EL (cell line): ENCODE measurements at places on chromosomes 1 and 21.
A peak's percentile ranks its signal among the peaks of the same experiment; 100 is the strongest.

- peak; percentile 44 for DNase-seq
These were observed 663 bp downstream of the CAMTA1 start for GRCh38 chr1:6785728-6786505.

DNA sequence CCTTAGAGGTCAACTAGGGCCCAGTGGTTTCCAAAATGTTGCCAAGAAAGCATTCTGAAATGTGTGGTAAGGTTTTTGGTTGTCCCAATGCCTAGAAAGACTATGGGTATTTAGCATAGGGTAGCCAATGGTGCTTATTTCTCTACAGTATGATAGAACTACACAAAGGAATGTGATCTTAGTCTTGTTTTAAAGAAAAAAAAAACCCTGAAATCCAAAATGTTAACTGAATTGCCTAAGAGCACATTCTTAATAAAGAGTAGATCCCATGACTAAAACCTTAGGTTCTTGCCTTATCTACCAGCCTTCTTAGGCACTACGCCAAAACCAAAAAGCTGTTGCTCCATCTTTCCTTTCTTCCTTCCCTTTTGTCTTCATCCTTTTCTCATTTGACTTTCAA lies 428.2 kb downstream of the MRPL39 start:
- DNase-seq, result no peak

GRCh38 chr1:109777436-109777835 lies 13.7 kb upstream of the EPS8L3 start:
- DNase-seq, result no peak

DNA sequence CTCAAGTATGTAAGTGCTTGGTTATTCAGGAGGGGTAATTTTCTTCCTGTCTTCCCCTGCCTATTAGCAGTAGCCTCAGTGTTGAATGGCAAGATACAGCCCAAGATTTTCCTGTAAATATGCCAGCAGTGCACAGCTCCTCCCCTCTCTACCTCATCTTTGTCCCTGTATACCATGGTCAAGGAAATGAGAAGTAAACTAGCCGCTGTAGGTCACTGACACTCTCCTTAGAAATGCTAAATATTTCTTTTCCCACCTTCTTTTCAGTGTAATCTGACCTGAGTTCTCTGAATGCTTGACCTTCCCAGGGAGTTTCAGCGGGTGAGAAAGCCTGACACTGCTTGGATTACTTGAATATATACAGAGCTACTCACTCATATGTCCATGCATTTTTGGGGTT lies 84.1 kb upstream of the ZNF326 start:
- peak; percentile 96 for DNase-seq

- peak; percentile 50 for DNase-seq
These were observed 100.8 kb upstream of the DNAH14 start for GRCh38 chr1:224828691-224829090.

DNA sequence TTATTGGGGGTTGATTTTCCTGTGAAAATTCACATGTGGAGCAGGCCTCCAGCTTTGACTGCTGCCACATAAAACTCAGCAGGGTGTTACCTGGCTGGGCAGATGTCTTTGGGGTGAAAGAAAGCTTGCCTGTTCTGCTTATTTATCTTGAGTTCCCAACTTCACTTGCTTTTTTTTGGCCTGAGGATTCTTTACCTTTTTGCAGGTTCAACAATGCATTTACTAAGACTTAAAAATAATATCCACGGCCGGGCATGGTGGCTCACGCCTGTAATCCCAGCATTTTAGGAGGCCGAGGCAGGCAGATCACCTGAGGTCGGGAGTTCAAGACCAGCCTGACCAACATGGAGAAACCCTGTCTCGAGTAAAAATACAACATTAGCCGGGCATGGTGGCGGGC lies 509.1 kb downstream of the KIF26B start:
- DNase-seq, result no peak

GRCh38 chr1:84434801-84435549 lies 36.7 kb downstream of the DNASE2B start:
- peak; percentile 35 for DNase-seq

- peak; percentile 22 for DNase-seq
These were observed 82.1 kb downstream of the TTC3 start for GRCh38 chr21:37155186-37155585.

GRCh38 chr1:168480997-168481396 lies 62.8 kb downstream of the XCL2 start:
- no peak for DNase-seq

DNA sequence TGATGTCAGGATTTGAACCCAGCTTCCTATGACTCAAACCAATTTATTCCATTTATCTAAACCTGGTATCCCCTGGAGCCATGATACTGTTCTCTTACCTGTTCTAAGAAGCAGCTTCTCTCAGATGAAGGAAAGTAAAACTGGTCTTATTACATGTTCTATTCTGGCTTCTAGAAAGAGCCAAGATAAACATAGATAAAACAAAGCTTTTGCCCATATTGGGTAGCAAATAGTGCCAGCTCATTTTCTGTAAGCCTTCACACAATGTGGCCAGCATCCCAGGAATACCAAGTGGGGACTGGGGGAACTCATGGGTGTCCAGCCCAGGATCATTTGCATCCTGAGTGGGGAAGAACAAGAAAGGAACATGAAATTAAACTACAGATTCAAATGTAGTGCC lies 53.5 kb upstream of the EPHA8 start:
- DNase-seq, result no peak

GRCh38 chr1:24920533-24920925 lies 9.5 kb downstream of the RUNX3 start:
- no peak for DNase-seq

DNA sequence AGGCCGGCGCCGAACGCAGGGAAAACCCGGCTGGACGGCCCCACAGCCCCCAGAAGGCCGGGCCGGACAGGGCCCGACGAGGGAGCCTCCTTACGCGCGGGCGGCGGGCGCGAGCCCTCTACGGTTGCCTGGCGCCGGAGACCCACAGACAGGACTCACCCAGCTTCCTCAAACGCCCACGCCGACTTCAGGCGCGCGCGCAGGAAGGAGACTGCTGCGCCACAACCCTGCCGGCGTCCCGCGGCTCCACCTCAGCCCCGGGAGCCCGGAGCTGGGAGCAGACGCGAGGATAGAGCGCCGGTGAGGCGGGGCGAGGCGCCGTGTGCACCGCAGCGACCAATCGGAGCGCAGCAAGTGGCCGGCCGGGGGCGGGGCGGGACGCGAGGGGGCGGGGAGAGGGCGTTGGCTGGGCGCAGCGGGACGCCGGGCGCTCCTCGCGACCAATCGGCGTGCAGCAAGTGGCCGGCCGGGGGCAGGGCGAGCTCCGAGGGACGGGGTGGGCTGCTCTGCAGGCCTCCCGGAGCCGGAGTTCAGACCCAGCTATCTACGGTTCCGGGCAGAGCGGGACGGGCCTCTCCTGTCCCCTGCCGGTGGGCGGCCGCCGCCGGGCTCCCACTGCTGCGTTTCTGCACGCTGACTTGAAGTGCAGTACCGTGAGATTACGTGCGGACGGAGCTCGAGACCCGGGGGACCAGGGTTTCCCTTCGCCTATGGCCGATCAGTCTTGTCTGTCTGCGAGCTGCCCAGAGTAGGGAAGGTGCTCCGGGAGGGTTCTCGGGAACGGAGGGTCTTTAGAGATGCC lies at the start of gene TMEM50B:
Gene TMEM50B, minus strand, starts transcription at position 296 of the 802 bp plus-strand sequence. CDS start 11,089 bp downstream, outside the sequence.
- DNase-seq, result peak; percentile 97

DNA sequence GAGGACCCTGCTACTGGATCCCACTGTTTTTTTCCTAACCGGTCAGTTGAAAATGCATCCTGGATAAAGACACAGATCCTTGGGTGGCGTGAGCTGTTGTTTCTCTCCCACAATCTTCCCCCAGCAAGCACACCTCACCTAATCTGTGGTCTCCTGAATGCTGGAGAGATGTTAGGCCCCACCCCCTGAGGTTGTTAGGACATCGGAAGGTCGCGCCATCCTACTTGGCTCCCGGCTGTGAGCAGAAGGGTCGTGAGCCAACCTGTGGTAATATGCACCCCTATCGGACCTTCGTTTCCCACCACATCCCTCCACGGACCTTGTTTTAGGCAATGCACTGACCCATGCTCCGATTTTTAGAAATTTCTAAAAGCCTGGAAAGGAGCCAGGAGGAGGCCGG lies 89.9 kb upstream of the IPO9 start:
- DNase-seq, result no peak
